ENCODE measurements at places on chromosomes 3 and 15.

DNA sequence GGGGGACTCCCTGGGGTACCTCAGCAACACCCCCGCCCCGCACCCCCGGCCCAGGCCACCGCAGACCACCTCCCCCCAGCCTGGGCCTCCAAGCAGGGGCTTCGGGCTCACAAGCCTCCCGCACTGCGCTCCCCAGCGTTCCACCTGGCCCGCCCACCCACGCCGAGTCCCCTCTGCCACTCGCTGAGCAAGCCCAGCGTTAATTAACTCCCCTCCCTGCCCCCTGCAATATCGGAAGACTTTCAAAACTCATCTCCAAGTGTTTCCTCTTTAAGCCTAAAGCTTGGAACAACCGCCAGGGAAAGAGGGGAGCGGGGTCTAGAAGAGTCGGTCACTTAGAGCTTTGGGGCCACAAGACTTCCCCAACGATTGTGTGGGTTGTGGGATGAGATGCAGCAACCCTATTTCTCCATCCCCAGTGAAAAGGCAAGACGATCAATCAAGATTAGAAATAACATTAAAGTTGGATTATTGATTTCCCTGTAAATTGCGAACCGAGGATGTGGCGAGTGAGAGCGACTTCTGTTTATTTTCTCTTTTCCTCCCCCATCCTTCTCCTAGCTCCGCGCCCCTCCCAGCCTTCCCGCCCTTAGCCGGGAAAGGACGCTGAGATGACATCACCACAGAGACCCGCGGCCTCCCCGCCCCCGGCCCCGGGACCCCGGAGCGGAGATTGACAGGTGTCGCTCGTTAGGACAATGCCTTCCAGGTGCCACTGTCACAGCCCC lies 30.2 kb downstream of the NR2F2 start:
- DNase-seq = no peak

- no peak for DNase-seq
These were observed 16.2 kb downstream of the ZNF609 start for GRCh38 chr15:64476550-64476949.

- DNase-seq = no peak
These were observed 210.4 kb downstream of the MCTP2 start for GRCh38 chr15:94441760-94442159.

DNA sequence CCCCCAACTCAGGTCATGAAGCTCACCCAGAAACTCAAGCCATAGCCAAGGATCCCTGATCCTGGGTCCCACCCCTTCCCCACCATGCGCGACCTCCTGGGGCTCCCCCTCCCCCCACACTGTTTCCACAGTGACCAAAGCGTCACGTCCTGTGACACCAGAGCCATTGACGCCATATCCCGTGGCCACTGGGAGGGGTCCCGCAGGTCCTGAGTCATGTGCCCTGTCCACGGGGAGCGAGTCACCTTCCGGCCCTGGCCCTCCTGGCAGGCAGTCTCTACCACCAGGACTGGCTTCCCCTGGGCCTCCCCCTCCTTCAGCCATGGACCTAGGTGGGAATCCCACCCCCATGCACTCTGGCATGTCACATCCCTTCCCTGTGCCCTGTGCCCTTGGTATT lies 15.6 kb downstream of the SEMA3F start:
- DNase-seq = no peak

DNA sequence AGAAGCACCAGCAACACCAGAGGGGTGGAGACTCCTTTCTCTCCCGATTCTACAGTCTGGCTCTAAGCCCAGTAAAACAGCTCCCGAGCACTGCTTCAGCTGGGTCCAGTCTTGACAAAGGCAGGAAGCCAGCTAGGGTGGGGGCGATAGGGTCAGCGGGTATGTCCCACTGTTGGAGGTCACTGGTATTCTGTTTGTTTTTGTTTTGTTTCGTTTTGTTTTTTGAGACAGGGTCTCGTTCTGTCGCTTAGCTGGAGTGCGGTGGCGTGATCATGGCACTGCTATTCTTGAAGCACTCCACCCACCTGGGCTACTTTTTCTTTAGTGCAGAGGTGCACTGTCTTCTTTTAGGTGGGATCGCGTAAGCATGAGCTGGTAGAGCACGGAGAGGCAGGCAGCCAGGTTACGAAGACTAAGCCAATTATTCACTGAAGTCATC lies 16.3 kb downstream of the GCSAM start:
- no peak for DNase-seq

DNA sequence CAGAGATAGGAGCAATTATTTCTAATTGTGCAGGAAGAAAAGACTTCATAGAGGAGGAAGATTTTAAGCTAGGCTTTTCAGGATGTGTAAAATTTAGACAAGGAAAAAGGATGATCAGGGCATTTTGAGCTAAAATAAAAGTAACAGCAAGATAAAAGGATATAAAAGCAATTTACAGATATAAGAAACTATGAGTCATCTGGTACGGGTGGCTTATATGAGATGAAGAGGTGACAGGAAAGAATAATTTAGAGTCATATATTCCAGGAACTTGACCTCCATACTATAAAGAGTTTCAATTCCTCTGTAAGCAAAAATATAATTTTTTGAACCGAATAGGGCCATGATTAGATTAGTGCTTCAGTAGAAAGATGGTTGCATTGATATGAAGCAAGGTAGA lies 273.7 kb downstream of the RBMS3 start:
- DNase-seq = no peak

DNA sequence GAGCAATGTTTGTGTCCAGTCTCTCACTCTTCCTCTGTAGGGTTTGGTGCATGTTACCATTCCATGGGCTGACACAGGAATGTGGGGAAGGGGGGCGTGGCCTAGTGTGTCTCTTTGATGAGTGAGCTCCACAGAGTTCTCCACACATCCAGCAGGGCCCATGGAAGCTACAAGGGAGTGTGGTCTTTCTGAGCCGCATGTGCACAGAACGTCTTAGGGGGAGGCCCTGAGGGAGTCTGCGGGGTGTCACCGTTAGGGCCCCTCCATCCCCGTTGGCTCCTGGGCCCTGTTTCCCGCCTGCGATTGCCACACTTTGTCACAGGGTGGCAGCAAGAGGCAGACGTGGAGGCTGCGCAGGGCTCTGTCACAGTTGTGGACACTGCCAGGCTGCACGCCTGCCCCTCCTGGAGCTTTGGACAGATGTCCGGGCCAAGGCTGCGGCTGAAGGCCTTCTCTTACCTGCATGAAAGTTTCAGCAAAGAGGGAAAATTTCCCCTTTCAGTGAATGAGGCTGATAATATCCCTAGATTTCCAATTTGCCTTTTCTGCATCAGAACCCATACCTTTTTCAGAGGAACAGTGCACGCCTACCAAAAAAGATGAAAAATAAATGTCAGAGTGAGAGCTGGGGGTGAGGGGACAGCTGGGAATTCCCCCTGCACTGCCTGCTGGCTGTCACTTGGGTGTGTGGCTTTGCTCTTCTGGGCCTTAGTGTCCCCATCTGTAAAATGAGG lies 24.3 kb downstream of the CACNA2D3 start:
- DNase-seq = no peak

All from stimulated activated CD4-positive, alpha-beta T cell treated with anti-CD3 and anti-CD28 coated beads, Interleukin-15, amount 100 ng/mL, for 1 hour (primary cell).